ENCODE measurements at places on chromosomes 5 and 9. TPM values are rescaled to one million over a fixed set of nuclear protein-coding genes. Genes with fewer than 3 reads are reported as not detected.

GRCh38 chr9:72982146-72982799 is 29.4 kb upstream of the ALDH1A1 start:
- peaks cover 6% of the 10 kb centered on the region for H3K4me1 ChIP-seq
- no peak overlapping the region for H3K4me3 ChIP-seq
- no peaks in the 10 kb centered on the region for H3K27me3 ChIP-seq
- H3K27ac ChIP-seq: no peak overlapping the region

DNA sequence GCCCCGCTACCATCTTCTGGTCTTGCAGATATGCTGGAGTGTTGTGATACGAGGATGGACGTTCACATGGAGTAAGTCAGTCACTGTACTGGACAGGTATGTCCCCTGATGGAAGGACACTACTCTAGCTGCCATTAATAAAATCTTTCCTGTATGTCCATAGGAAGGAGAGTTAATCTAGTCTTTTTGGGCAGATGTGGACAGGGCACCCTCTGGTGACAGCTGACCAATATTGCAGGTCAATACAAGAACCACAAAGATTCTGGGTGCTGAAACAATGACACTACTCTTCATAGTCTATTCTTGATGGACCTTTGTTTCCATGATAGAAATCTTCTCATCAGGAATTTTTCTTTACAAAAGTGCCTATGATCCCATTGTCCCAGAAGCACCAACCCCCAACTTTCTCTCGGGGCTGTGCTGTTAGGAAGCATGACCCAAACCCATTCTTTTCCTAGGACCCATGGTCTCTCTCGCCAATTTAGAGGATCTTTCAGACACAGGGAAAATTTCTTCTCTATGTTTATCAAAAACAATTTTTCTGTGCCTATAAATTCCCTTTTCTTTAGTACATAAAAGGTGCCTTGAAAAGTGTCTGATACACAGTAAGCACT is 376.9 kb downstream of the DTWD2 start:
- H3K27ac ChIP-seq: no peak overlapping the region
- no peaks in the 10 kb centered on the region for H3K27me3 ChIP-seq
- H3K4me1 ChIP-seq: no peaks in the 10 kb centered on the region
- no peak for DNase-seq

GRCh38 chr5:26940994-26941393 is 97.4 kb downstream of the CDH9 start:
- H3K36me3 ChIP-seq: no peaks in the 10 kb centered on the region
- DNase-seq: no peak
- no peak overlapping the region for H3K4me3 ChIP-seq
- no peaks in the 10 kb centered on the region for H3K4me1 ChIP-seq
- H3K27ac ChIP-seq: no peak overlapping the region
- H3K27me3 ChIP-seq: no peaks in the 10 kb centered on the region

- DNase-seq: no peak
- H3K27me3 ChIP-seq: no peaks in the 10 kb centered on the region
- H3K4me3 ChIP-seq: no peak overlapping the region
These were observed 44.8 kb upstream of the EGFL7 start for GRCh38 chr9:136617746-136618579.

DNA sequence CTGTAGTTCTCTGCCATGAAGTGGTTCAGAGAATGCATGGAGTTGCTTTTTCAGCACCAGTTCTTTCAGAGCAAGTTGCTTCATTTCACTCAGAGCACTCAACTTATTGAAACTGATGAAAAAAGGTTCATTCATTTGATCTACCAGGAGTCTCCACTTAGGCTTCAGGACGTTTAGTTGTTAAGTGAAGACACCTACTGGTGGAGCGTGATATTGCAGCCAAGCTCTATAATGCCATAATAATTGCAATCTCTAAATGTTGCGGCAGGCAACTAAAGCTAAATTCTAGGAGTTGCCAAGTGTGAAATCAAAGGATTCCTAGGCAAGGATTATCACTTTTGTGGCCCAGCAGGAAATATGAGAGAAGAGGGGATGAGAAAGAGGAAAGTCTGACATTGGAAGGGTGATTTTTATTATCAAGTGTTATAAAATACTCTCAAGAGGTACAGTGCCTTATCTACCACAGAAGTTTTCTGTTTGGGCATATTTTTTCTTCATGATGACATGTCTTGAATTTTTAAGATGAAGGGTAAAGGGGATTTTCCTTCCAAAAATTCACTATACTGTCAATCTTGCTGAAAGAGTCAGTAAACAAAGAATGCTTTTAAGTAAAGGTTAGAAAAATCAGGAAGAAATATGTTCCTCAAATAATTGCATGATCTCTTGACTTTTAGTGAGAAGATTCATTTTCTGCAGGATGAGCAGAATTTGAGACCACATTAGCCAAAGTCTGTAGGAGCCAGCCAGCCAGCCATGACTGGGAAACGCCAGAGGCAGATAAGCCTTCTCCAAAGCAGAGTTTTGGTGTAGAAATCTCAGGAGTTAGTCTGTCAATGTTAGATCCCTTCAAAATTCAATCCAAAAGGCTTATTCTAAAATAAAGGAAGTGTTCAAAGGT is 83.4 kb downstream of the SH3PXD2B start:
- H3K27me3 ChIP-seq: no peaks in the 10 kb centered on the region
- H3K4me3 ChIP-seq: no peak overlapping the region
- peaks cover 46% of the 10 kb centered on the region for H3K36me3 ChIP-seq
- no peaks in the 10 kb centered on the region for H3K4me1 ChIP-seq
- peak; percentile 40 for DNase-seq
- no peak overlapping the region for H3K27ac ChIP-seq

- H3K4me3 ChIP-seq: no peak overlapping the region
- H3K27me3 ChIP-seq: no peaks in the 10 kb centered on the region
- H3K4me1 ChIP-seq: no peaks in the 10 kb centered on the region
- H3K27ac ChIP-seq: no peak overlapping the region
These were observed 71.0 kb downstream of the USP20 start for GRCh38 chr9:129906298-129906697.

DNA sequence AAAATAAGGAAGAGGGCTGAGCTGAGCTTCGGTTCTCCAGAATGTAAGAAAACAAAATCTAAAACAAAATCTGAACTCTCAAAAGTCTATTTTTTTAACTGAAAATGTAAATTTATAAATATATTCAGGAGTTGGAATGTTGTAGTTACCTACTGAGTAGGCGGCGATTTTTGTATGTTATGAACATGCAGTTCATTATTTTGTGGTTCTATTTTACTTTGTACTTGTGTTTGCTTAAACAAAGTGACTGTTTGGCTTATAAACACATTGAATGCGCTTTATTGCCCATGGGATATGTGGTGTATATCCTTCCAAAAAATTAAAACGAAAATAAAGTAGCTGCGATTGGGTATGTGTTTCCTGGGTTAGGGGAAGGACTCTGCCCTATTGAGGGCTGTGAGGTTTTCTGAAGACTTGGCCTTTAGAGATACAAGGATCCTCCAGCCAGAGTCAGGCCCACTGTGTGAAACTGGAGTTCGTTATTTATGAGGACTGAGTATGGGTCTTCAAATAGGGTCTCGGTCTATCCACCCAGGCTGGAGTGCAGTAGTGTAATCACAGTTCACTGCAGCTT is 3.8 kb downstream of the EGR1 start:
- H3K36me3 ChIP-seq: peaks cover 20% of the 10 kb centered on the region
- peak overlapping the region; percentile 90 for H3K4me3 ChIP-seq
- no peak for DNase-seq

SPINK7 gene
- total RNA-seq: not detected

NUP188 gene
- 128 TPM for total RNA-seq

PLPP1 gene
- total RNA-seq: 13.2 TPM

LCN9 gene
- total RNA-seq: 0.30 TPM

RNF130 gene
- total RNA-seq: 116 TPM

NRG2 gene
- 0.64 TPM for total RNA-seq

CYLC2 gene
- total RNA-seq: not detected
